ENCODE measurements at places on chromosomes 4 and X.
A peak's percentile ranks its signal among the peaks of the same experiment; 100 is the strongest.

DNA sequence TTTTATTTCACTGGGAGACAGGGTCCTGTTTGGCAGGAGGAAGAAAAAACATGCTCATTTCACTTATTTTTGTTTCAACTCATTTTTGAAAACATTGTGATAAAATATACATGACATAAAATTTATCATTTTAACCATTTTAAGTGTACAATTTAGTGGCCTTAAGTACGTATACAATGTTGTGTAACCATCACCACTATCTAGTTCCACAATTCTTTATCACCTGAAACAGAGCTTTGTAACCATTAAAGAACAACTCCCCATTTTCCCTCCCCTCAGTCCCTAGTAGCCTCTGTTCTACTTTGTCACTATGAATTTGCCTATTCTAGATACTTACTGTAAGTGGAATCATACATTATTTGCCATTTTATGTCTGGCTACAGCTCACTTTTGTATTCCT, 143.8 kb downstream of the GPAT3 start:
- DNase-seq = no peak

DNA sequence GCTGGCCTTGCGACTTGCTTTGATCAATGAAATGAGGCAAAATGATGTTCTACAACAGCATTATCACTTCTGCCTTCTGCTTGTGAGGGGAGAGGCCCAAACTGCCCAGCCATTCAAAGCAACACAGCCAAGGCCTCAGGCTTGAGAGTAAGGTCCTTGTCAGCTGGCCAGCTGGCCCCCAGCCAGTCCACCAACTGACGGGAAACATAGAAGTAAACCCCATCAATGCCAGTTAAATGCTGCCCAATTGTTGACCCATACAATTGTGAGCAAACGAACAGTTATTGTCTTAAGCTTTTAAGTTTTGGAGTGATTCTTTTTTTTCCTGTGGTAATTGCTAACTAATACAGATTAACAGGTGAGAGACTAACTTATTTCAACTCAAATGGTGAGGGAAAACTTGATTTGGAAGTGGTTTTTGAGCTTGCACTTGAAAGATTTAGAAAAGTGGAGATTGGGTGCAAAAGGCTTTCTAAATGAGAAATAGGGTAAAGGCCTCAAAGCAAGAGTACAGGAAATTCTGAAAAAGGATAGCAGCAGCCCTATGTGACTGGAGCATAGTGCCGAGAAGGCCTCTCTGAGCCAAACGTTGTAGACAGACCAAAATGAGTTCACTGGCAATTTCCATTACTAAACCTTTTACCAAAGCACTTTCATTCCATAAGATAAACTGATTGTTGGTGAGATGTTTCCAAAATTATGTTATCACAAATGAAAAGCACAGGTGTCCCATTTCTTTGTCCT, 66.9 kb downstream of the ARHGEF38 start:
- DNase-seq = peak; percentile 31

- no peak for DNase-seq
Observed at GRCh38 chr4:81663368-81663767, 191.7 kb upstream of the RASGEF1B start.

DNA sequence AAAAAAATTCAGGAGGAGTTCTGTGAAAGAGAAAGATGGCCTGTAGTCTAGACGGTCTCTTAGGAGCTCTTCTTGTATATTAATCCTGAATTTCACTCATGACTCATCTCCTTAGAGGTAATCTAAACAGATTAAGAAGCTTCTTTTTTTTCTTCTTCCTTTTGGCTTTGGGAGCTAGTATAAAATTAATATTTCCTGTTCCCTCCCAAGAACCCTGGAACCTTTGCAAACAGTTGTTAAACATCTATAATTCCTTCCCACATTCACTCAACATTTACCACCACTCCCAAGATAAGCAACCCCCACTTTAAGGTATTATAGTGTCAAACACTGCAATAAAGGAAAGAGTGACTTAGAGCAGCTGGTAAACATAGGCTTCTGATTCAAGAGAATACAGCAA, 146.4 kb upstream of the EDNRA start:
- DNase-seq = no peak

DNA sequence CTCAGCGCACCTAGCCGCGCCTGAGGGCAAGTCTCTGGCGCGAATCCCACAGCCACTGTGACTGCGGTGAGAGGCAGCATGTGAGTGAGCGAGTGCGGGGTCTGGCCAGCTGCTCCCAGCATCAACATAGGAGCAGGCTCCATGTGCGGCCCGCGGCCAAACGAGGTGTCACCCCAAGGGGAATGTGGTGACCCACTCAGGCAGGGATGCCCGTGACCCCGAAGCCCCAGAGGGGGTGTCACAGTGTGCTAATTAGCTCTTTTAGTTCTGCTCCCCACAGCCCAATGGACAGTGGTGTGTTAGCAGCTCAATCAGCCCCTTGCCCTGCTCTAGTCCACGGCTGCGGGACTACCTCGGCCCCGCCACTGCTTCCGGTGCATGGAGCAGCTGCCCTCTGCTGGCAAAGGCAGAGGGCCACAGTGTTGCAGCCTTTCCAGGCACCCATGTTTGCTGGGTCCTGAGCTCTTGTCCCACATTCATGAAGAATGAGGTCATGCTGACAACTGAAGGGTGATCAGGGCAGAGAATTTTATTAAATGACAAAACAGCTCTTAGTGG, 61.4 kb downstream of the AGA start:
- no peak for DNase-seq

- DNase-seq = no peak
Observed at GRCh38 chr4:127967141-127967775, 2.1 kb downstream of the ABHD18 start.

DNA sequence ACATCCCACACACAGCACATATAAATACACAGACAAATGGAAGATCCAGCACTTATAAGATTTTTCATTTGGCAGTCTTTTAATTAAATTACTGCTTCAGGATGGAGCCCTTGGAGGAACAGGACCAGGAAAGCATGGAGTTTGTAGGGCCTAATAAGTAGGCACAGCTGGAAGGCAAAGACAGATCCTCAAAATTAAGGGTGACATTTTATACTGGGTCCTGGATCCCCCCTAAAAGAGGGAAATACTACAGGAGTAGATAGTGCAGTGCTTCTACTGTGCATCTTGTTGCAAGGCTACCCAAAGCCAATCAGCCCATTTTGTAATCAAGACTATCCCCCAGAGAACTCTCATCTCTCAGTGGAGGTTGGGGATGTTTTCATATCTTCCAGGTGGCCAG, 1860.7 kb upstream of the PCDH10 start:
- no peak for DNase-seq

- DNase-seq = no peak
Observed at GRCh38 chrX:46573331-46573891, at the start of gene CHST7. Gene CHST7 (plus strand): TSS chrX:46573765. CDS start chrX:46573932, 167 bp downstream.

- DNase-seq = no peak
Observed at GRCh38 chr4:76943129-76943620, 6.4 kb upstream of the SEPTIN11 start.

DNA sequence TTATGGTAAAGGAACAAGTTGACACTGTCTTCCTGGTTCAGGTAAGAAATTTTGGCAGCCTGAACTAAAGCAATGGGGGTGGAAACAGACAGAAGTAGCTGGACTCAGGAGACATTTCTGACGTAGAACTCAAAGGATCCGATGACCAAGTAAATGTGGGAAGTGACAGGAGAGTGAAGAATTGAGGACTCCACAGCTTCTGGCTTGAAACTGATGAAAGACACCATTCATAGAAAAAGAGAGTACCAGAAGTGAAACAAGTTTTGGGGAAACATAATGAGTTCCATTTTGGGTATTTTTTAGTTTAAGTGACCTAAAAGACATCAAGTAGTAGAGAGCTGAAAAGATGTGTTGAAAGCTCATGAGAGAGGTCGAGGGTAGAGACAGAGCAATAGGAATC, 5.7 kb downstream of the FAM120C start:
- no peak for DNase-seq

- no peak for DNase-seq
Observed at GRCh38 chr4:147777456-147778091, 45.7 kb downstream of the ARHGAP10 start.

DNA sequence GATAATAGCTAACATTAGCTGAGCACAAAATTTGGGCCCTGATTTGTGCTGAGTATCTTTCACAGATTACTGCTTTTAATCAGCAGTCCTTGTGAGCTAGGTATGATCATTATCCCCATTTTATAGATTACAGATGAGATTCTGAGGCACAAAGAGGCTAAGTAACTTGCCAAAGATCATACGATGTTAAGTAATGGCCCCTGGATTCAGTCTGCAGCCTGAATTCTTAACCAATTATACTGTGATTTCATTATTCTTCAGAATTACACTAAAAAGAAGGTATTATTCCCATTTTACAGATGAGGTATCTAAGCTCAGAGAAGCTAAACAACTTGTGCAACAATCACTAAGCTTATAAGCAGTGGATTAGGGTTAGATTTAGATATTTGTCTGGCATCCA, 97.9 kb upstream of the MYOZ2 start:
- DNase-seq = no peak

- no peak for DNase-seq
Observed at GRCh38 chr4:24273136-24273535, 311.2 kb downstream of the DHX15 start.

- no peak for DNase-seq
Observed at GRCh38 chr4:181148470-181148869, 1094.7 kb upstream of the TENM3 start.

GRCh38 chr4:54197926-54198325, 31.2 kb upstream of the PDGFRA start:
- DNase-seq = no peak

- DNase-seq = no peak
Observed at GRCh38 chr4:3649491-3649890, 116.7 kb upstream of the ADRA2C start.

DNA sequence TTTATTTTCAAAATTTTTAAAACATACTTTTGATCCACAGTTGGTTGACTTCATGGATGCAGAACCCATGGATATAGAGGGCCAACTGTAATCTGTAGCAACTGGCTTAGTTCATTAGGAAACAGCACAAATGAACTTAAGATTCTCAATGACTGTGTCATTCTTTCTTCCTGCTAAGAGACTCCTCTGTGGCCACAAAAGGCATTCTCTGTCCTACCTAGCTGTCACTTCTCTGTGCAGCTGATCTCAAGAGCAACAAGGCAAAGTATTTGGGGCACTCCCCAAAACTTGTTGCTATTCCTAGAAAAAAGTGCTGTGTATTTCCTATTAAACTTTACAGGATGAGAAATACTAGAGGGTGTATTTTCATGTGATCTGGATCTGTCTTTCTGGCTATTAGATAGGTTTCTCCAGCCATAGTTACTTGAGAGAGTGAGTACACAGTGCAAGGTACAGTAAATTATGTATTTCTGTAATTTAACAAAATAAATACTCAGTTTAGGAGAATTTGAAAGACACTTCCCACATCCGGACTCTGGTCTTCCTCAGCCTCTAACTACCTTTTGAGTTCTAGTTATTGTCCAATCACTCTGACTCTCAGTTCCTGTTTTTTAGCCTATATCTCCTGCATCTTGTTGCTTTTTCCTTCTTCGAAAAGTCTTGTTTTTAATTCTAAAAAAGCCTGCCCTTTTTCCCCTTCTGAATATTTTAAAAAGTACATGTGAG, 21.8 kb downstream of the TLR2 start:
- no peak for DNase-seq

DNA sequence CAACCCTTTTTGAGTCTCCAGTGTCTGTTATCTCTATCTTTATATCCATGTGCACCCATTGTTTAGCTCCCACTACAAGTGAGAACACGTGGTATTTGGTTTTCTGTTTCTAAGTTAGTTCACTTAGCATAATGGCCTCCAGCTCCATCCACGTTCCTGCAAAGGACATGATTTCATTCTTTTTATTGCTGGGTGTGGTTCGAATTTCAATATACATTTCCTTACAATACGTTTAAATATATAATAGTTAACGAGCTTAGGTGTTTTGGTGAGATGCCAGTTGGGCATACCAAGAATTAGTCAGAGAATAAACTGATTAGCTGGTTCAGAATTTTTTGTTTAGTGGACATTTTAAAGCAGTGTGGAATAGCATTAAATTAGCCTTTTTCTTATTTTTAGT, 196.7 kb downstream of the CFAP47 start:
- DNase-seq = no peak

DNA sequence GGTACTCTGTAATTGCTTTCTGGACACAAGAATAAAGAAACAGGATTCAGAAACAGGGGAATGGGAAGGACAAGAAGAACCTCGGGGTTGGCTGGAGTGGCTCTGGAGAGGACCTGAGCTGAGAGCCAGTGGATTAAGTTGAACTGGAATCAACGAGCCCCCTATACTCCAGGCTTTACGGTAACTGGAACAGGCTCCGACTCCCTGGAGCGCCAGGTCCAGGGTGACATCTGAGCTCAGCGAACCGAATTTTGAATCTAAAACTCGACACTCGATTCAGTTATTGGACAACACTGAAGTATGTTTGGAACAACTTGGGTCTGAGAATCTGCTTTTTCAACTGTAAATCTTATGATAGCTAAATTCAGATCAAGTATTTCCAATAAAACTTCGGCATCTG, 23.9 kb downstream of the HMX1 start:
- DNase-seq = no peak
